Smooth muscle cell of trachea (primary cell): ENCODE measurements at places on chromosomes 3 and 15. TPM values are rescaled to one million over a fixed set of nuclear protein-coding genes. Genes with fewer than 3 reads are reported as not detected.

INO80 gene
- 27.1 and 30.1 TPM in 2 replicates for total RNA-seq

SYNM gene
- total RNA-seq, result 5.4 and 6.3 TPM in 2 replicates

TTLL13 gene
- not detected in 2 replicates for total RNA-seq

SLITRK3 gene
- total RNA-seq, result not detected in 2 replicates

PLSCR5 gene
- total RNA-seq, result not detected in 2 replicates

PCSK6 gene
- total RNA-seq, result 0.15 and 0.50 TPM in 2 replicates

BRK1 gene
- 118 and 138 TPM in 2 replicates for total RNA-seq

TM4SF4 gene
- total RNA-seq, result 0.15 and 1.5 TPM in 2 replicates
